AG09319 (cell line): ENCODE measurements at places on chromosomes 16 and 17.
A peak's percentile ranks its signal among the peaks of the same experiment; 100 is the strongest.

DNA sequence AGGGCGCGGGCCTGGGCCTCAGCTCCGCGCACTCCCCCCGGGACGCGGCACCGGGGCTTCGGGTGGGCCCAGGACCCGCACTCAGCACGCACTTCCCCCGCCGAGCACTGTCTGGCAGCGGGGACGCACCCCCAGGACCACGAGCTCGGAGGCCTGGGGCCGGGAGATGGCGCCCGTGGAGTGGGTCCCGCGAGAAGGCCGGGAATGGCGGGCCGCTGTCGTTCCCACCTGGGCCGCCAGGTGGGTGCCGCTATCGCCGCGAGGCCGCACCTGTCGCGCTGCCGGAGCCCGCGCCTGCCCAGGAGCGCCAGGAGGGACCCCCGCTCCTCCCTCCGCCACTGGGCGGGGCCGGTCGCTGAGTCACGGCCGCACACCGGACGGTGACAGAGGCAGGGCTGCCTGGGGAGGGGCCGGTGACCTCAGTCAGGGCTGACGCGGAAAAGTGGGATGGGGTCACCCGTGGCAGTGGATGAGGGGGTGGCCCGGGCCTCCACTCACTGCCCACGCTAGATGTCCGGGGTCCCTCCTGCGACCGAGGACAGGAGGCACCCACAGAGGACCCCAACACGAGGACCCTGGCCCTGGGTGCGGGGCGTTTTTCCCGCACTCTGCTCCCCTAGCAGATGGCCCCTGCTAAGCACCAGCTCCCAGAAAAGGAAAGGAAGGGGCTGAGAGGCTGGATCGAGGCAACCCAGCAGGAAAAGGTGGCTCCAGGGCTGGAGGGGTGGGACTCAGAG, 6.9 kb upstream of the ACTG1 start:
- no peak for DNase-seq

GRCh38 chr17:76682296-76682695, 28.5 kb downstream of the MXRA7 start:
- peak; percentile 54 for DNase-seq

DNA sequence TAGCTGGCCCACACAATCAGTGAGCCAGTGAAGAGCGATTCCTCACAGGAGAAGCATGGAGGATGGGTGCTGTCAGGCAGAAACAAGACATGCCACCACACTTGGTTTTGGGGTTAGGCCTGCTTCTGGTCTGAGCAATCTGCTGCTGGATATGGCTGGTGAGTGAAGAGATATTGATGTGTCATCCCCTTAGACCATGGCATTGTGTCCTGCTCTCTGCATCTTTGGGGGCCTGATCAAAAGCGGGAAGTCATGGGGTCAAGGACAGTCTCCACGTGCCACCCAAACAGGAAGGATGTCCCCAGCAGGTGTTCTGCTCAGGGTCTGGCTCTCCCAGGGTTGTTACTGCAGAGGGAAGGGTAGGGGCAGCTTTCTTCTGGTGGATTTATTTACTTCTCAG, 140.7 kb downstream of the PRKCB start:
- DNase-seq: no peak

DNA sequence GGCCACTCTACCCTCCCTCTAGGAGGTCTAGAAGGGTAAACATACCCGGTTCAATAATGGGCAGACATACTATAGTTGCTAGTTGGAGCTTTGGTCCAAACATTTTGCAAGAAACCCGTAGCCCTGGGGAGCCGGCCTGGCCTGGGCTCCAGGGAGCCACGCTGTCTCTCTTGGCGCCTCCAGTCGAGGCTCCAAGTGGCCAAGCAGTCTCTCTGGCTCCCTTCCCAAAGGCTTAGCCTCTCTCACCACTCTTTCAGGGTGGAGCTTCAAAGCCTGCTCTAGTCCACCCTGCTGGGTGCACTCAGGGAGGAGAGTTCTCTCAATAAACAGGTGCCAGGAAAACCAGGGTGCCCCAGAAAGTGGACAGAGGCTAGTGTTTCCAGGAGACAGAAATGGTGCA, 32.2 kb downstream of the RCVRN start:
- no peak for DNase-seq

GRCh38 chr16:14364386-14365199, 265.5 kb downstream of the PARN start:
- DNase-seq: no peak
